ENCODE measurements at places on chromosomes 7 and 10.

DNA sequence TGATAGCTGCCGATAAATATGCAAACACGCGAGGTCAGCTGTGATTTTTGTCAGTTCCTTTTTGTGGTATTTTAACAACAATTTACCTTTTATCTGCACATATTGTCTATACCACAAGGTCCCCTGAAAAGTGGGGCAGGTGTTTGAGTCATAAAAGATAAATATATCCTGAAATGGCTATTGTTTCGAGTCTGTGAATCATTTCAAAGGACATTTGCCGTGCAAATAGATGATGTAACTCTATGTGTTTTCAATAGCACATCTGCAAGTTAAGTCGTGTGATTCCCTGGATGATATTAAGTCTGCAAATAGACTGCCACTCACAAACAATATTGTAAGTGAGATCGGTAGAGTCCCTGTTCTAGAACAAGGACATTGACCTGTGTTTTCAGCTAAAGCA, 193.0 kb upstream of the PITRM1 start:
- DNase-seq = no peak

GRCh38 chr10:15158448-15158847, 10.0 kb downstream of the NMT2 start:
- no peak for DNase-seq

DNA sequence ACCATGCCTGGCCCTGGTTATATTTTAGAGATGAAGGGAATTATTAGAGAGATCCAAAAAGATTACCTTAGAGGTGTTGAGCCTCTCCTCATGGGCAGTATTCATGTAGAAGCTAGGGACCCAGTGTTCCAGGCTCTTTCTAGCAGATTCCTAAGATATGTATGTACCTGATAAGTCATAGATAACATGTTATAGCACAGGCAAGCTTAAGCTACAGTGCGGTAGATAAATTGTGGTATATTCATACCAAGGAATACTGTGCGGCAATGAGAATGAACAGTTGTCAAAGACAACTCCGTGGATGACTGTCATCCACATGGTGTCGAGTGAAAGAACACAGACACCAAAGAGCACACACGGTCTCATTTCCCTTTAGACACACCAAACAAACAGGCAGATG, 53.1 kb downstream of the TACR2 start:
- no peak for DNase-seq

- DNase-seq = no peak
These were observed 399.1 kb downstream of the GATA3 start for GRCh38 chr10:8453587-8453986.

GRCh38 chr10:79374312-79375191, 27.3 kb downstream of the PPIF start:
- peak; percentile 76 for DNase-seq

DNA sequence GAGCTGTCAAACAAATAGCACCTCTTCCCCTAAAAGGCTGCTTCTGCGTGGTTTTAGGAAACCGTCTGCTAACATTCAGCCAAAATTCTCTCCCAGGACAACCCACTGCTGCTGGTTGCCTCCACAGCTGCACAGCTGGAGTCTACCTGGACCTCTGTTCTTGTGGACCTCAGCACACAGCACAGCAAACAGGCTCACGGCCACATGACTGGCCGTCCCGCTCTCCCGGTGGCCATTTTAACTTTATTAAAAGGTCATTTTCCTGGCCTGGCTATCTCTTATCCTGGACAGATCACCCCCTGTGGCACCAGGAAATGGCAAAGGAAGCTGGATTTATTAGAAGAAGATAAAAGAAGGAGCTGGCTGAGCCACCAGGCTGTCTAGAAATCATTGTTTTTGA, 27.6 kb downstream of the SORBS1 start:
- no peak for DNase-seq

DNA sequence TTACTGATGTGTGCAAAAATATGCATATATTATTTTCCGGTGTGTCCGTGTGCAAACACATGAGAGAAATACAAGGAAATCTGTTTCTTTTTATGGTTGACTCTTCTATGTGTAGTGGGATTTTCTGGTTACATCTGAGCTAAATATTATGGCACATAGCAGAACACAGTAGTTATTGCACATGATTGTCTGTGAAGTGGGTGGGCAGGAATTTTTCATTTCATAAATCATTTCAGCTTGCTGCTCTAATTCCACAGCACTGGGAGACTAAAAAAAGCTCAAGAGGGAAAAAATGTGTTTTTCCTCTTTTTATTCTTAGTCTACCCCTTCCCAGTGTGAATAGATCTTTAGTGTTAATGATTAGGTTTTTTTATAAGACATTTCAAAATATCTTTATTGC, 197.9 kb downstream of the MBL2 start:
- no peak for DNase-seq

DNA sequence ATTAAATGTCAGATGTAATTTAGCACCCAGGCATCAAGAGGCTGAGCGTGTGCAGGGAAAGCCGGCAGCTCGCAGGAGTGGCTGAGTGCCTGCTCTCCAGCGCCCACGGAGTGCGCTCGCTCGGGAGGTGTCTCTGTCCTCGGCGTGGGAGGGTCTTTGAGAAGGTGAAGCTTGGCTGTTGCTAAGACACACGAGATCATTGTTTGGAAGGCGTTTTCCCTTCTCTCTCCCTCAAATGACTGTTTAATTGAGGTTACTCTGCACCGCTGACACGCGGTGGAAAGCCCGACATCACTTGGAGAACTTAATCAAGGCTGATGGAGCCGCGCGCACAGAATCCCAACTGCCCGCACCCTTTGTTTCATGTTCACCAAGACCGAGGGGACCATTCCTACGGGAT, 414.6 kb downstream of the DNAJB6 start:
- no peak for DNase-seq

Measured in suppressor macrophage (primary cell).